ENCODE measurements at places on chromosomes 11 and 22.

DNA sequence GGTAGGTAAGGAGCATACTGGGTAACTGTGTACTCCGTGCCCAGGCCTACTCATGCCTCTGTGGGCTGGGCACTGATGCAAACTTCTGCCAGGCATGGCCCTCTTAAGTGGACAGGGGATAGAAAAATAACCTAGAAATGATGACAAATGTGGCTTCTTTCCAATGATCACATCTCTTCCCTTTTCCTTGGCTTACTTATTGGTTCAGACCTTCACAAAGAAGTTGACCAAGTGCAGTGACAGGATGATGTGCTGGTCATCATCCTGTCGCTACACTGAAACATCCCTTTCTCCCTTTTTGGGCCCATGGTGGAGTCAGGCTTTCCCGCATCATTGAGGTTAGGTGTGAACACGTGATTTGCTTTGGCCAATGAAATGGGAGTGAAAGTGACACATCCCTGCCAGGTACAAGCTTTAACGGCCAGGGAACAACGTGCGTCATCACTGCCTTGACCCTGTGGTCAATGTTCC lies 31.8 kb upstream of the APOBEC3A start:
- DNase-seq, result no peak

DNA sequence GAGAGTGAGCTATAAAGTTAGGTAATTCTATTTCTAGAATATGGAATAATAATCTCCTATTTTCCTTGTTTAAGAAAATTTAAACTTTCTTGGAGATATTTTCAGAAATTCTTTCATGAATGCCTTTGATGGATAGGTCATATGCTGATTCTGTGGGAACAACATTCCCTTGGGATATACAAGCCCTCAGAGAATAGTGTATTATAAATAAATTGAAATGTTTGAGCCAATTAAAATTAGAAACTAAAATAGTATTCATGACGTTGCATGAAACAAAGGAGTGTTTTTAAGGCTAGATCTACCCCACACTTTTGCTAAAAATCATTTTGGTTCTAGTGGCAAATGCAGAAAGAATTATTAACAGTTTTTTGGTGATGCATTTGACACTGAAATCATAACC lies 269.3 kb upstream of the ANO3 start:
- DNase-seq, result no peak

- DNase-seq, result no peak
Measured at GRCh38 chr11:111298413-111299100, at the start of gene POU2AF3. TSS of gene POU2AF3 (plus strand) at chr11:111298546. CDS start at chr11:111298582, 36 bp downstream.

GRCh38 chr11:118439646-118440045 lies 3.4 kb downstream of the KMT2A start:
- DNase-seq, result no peak

DNA sequence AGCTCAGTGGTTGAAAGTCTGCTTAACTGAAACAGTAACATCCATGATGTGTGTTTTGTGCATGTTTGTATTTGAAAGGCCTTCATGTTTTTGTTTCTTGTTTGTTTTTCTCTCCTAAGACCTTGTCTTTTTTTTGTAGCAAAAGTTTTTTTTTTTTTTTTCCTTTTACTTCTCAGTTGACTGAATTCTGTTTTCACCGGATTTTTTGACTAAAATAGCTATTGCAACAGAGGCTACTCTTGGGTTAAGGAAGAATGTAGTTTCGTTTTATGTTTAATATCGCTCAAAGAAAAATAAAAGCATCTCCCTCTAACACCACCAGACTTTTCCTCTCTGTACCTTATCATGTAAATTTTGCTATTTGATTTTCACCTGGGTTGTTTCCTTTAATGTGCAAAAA lies 15.1 kb downstream of the APOL6 start:
- DNase-seq, result no peak

GRCh38 chr11:47187723-47188122 lies 1.5 kb upstream of the PACSIN3 start:
- DNase-seq, result no peak

DNA sequence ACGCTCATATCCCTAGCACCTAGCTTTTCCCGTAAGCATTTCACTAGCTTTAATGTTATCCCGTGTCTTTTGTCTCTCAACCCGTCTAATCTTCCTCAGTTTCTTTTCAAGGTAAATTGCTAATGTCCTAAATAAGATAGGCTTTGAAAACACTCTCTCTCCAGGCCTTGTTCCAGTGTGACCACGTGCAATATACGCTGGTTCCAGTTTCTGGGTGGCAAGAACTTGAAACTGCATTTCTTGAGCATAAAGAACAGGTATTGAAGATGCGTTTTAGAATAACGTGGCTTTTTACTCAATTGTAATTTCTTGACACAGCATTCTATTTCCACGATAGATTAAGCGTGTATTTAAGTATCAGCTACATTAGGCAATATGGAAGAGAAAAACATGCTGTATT lies 1.1 kb downstream of the CDC45 start:
- no peak for DNase-seq

- DNase-seq, result no peak
Measured at GRCh38 chr11:86625981-86626380, 46.4 kb downstream of the ME3 start.

GRCh38 chr11:19805376-19805775 lies 92.7 kb downstream of the NAV2 start:
- no peak for DNase-seq

DNA sequence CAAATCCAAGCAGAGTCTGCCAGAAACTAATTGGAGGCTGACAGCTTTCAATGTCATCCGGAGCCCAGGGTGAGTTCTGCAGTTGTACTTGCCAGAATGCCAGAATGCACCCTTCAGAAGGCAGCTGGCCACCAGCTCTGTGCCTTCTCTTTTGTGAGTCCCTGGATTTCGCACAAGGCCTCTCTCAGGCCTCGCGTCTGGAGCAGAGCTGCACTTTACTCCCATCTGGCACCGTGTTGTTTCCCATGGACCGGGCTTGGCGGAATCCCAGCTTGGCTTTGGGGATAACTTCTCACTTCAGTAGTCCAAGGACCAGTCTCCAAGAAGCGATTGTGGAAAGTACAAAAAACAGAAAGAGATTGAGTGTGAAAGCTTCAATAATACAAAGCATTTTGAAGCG lies 451.3 kb upstream of the KIRREL3 start:
- DNase-seq, result no peak

GRCh38 chr11:66559866-66560676 lies 8.3 kb downstream of the CTSF start:
- no peak for DNase-seq

DNA sequence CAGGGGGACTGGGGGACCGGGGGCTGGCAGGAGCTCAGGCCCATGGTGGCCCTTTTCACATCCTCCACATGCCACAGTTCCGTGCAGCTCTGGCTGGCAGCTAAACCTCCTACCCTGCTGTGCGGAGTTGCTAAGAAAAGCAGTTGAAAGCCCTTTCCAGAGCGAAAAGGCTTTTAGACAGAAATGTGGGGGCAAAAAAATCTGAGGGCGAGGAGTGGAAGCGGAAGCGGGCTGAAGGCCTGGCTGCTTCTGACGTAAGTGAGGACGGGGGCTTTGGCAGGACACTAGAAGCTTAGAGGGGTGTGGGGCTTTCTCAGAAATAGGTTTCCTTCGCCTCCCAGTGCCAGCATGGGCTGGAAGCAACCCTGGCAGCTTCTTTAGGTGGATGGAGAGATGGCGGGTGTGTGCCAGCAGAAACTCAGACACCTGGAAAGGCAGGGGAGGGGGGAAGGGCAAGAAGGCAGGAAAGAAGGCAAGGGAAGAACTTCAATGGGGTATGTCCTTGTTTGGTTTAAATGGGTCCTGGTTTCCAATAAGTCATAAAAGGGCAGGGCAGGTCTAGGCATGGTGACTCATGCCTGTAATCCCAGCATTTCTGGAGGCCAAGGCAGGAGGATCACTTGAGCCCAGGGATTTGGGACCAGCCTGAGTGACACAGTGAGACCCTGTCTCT lies 11.2 kb upstream of the DGKZ start:
- DNase-seq, result no peak

- DNase-seq, result no peak
Measured at GRCh38 chr22:21651521-21652009, 9.5 kb downstream of the SDF2L1 start.

DNA sequence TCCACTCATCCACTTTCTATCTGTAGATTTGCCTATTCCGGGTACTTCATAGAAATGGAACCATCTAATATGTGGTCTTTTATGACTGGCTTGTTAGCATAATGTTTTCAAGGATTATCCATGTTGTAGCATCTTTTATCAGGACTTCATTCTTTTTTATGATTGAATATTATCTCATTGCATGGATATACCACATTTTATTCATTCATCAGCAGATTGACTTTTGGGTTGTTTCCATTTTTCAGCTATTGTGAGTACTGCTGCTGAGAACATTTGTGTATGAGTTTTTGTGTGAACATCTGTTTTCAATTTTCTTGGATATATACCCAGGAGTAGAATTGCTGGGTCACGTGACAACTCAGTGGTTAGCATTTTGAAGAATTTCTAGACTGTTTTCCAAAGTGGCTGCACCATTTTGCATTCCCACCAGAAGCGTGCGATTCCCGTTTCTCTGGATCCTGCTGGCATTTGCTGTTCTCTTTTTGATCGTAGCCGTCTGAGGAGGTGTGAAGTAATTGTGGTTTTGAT lies 8.9 kb downstream of the DERL3 start:
- DNase-seq, result no peak

DNA sequence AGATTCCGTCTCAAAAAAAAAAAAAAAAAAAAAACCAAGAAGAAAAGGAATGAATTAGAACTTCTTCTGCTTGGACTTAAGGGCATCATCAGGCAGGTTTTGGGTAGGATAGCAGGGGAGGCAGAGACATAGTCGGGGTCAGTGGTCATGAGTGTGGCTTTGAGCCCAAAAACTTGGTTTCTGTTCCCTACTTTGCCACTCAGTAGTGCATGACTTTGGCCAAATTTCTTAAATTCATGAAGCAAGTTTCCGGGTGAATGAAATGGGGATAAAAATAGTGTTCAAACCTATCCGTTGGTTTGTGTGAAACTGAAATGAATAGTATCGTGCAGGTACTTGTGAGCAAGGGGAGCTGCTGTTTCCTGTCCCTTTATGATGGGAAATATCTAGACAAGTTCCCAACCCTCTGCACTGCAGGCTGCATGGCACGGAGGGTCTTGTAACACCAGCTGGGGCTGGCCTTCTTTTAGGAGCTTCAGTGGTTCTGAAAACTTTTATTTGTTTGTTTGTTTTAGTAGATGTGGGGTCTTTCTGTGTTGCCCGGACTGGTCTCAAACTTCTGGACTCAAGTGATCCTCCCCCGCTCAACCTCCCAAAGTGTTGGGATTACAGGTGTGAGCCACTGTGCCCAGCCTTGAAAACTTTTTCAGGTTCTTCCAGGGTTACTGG lies 18.4 kb downstream of the NEAT1 start:
- no peak for DNase-seq

DNA sequence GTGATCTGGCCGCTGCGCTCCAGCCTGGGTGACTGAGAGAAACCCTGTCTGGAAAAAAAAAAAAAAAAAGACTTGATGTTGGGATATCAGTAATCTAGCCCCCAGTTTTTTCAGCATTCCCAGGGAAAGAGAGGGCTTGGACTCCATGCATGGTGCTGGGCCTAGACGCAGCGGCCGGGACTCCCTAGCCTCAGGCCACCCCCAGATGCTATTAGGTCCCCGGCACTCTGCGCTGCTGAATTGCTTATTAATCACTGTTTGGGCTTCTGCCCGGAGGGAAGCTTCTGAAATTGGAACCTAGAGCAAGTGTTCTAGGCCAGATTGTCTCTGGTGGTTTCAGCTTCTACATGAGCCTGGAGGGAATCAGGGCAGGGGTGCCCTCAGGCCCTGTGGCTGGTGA lies 39.0 kb downstream of the SLCO2B1 start:
- no peak for DNase-seq

DNA sequence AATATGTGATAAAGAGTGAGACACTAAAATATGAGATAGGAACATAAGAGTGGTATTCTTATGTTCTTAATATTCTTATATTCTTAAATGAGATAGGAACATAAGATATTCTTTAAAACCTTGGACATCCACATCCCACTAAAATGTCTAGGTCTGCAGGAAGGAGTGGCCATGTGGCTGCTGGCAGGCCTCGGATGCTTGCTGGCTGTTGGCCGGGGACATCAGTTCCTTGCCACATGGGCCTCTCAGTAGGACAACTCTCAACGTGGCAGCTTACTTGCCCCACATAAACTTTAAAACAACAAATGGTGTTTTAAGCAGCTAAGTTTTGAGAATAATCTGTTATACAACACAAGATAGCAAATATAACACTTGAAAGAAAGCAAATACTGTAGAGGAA lies 240.1 kb downstream of the CASP12 start:
- no peak for DNase-seq

- no peak for DNase-seq
Measured at GRCh38 chr11:2463766-2464277, 19.0 kb downstream of the KCNQ1 start.

All from activated T-cell treated with anti-CD3 and anti-CD28 coated beads, Interleukin-2, amount 50 U/mL, for 1 hour (primary cell).